ENCODE measurements at places on chromosomes 3 and 15.

DNA sequence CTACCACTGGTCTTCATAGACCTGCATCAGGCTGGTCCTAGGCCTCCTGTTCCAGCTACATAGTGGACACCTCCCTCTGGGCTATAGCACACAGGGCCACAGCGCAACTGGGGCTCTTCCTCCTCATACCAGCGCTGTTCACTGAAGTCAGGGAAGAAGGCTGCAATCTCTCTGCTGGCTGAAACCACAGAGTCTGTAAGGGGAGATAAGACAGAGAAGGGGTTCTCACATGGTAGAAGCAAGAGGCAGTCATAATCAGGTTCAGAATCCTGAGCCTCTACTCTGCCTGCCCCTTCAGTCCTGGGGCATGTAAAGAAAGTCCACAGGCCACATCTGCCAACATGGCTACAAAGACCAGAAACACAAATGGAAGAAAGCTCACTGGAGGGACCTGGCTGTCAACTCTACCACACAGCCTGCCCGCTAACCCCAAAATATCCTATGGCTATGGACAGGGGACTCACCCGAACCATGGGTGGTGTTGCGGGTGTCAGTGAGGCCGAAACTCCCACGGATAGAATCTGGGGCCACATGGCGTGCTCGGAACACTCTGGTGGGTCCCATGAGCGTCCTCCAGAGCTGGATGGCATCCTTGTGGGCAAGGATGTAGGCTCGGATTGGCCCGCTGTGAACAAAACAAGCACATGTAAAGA, 38.7 kb downstream of the SPINK8 start:
- DNase-seq, result no peak

DNA sequence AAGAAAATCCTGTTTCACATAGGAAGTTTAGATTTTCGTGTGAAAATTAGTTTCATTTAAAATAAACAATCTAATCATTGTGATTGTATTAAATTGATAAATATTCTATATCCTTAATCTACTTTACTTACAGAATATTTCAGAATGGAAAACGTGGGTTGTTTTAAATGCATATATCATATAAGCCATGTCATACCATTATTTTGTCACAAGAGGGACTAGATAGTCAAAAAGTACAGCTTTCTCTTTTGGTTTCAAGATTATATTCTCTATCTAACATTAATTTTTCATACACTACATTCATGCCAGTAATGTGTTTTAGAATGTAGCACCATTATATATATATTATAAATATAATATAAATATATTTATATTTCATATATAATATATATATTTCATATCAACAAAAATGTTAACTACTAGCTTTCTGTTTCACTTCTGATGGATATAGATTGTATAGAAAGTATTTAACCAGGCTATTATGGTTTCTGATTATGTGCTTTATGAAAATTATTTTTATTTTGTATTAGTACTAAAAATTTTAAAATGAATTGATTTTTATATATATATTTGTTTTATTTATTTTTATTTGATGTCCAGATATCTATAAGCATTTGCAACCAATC, 45.3 kb downstream of the OSTN start:
- peak; percentile 28 for DNase-seq

DNA sequence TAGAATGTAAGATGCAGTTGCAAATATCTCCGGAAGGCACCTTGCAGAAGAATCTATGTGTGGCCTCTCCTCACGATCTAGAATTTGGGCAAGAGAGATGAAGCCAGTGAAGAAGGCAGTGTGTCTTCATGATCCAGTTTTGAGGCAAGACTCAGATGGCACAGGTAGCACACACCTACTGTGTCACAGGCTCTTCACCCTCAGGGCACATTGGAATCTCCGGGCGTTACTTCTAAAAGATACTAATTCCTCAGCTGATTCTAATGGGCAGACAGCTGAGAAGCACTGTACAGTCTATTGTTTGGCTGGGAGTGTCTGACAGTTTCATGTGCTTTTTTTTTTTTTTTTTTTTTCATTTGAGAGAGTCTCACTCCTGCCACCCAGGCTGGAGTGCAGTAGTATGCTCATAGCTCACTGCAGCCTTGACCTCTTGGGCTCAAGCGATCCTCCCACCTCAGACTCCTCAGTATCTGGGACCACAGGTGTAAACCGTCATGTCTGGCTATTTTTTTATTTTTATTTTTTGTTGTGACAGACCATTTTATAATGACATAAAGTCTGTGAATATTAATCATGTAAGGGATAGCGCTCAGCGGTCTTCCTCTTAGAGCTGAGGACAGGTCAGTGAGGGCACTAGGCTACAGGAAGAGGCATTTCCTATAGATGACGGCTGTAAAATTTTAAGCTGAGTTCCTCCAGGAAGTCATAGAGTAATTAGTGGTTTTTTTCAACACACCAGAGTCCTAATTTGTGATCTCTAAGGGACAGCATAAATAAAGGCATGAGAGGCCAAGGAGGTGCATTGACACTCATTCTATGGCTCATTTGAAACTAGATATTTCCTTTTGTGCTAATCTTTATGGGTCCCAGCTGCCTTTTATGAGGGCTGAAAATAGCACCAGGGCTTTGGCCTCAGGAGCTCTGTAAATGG, 4.0 kb downstream of the C3orf52 start:
- no peak for DNase-seq

GRCh38 chr3:147383617-147384016, 22.7 kb downstream of the ZIC4 start:
- DNase-seq, result no peak

DNA sequence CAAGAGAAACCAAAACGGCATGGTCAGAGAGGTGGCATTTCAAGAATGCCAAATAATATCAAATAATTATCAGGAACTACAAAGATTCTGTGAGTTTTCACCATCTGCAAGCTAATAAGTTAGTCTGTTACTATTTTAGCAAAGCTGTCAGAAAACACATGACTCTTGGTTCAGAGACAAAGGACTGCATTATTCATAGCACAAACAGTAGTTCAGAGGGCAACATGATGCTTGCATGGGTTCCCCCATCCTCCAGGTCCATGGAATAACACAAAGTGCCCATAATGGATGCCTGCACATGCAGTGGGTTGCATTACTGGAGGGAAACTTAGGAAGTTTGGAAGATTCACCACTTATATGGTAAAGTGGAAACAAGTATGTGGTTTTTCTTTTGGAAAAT, 228.8 kb upstream of the ALCAM start:
- DNase-seq, result no peak

DNA sequence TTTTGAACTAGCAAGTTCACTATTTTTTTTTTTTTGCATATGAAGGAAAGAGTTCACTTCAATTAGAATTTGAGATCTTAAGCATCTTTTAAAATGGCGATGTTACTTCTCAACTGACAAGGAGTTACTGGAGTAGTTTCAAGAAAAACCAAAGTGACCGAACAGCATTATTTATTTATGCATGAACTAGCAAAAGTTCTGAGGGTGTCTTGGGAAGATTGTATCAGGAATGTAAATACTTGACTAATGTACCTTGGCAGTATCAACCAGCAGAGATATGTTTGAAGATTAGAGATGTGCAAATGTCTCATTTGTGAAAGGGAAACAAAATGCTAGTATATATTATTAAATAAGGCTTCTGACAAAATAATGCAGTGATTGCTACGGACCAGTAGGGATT, 203.9 kb downstream of the KBTBD8 start:
- DNase-seq, result no peak
